Heart right ventricle (tissue), 16 donors: ENCODE measurements at places on chromosomes 7 and 10. TPM values are rescaled to one million over a fixed set of nuclear protein-coding genes. Genes with fewer than 3 reads are reported as not detected.

The FZD1 gene
- total RNA-seq = 14.2 TPM

The SEC61G gene
- 81.4 TPM for total RNA-seq

- no peak for DNase-seq
- H3K27ac ChIP-seq = peak overlapping the region; percentile 57
- H3K4me3 ChIP-seq = peak overlapping the region; percentile 0
- H3K36me3 ChIP-seq = no peaks in the 10 kb centered on the region
- peaks cover 97% of the 10 kb centered on the region for H3K4me1 ChIP-seq
- H3K27me3 ChIP-seq = no peaks in the 10 kb centered on the region
These were observed 30.6 kb downstream of the SMNDC1 start for GRCh38 chr10:110274072-110274627.

- H3K4me1 ChIP-seq = peaks cover 27% of the 10 kb centered on the region
- no peak overlapping the region for H3K27ac ChIP-seq
- DNase-seq = no peak
- no peaks in the 10 kb centered on the region for H3K36me3 ChIP-seq
- H3K4me3 ChIP-seq = no peak overlapping the region
These were observed 68.7 kb downstream of the VWA2 start for GRCh38 chr10:114307731-114308130.

The GLCCI1 gene
- 7.1 TPM for total RNA-seq

DNA sequence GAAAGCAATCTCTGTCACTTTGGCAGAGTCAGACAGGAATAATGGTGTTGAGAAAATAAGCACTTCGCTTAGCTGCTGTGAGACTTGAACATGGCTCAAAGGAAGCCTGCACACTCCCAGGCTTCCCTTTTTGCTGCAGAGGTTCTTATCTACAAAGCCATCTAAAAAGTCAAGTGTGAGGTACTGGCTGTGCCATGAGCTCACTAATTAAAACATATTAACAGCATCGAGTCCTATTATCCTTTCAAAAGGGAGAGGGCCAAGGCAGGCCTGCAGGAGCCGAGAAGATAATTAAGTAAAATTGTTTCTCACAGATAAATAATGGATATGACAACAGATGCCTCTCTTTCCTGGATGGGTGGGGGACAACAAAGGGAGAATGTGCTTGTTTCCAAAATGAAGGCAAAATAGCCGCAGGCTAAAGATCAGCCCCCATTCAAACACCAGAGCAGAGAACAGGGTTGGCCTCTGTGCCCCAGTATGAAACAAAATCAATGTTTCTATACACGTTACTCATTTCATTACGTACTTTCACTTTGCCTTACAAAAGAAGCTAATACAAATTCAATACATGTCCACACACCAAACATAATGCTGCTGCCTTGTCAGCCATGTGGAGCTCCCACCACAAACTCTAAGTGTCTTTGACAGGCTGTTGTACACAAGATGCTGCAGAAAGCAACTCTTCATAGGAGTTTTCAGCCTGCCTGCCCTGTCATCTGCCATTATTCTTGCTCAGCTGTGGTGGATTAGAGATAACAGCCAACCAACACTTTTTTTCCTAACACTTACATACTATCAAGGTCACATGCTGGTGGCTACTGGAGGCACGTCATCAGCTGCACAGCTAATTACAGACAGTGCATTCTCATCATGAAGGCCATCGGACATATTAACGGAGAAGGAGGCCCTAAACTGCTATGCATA, 55.3 kb downstream of the ELAPOR2 start:
- H3K27ac ChIP-seq = peak overlapping the region; percentile 11
- H3K27me3 ChIP-seq = no peaks in the 10 kb centered on the region
- DNase-seq = no peak
- peaks cover 4% of the 10 kb centered on the region for H3K4me1 ChIP-seq

DNA sequence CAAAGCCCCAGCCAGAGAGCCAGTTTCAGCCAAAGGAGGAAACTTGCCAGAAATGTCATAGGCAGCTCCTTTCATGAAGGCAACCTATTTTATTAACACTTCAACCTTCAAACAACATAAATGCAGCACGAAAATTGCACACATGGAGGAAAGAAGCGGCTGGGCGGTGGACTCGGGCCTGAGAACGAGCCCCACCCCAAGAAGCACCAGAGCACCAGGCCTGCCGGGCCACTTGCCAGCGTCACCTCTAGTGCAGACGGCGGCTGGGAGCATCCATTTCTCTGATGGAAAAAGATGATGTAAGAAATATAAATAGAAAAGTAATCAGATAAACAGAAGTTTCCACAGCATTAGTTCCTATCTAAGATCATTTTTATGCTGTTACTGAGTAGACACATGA, 100.0 kb downstream of the TCERG1L start:
- H3K36me3 ChIP-seq = no peaks in the 10 kb centered on the region
- H3K27ac ChIP-seq = no peak overlapping the region
- H3K27me3 ChIP-seq = peaks cover 19% of the 10 kb centered on the region
- no peak for DNase-seq
- H3K4me1 ChIP-seq = no peaks in the 10 kb centered on the region

The ANKRD1 gene
- total RNA-seq = 4,809 TPM

The PHTF2 gene
- 29.1 TPM for total RNA-seq

DNA sequence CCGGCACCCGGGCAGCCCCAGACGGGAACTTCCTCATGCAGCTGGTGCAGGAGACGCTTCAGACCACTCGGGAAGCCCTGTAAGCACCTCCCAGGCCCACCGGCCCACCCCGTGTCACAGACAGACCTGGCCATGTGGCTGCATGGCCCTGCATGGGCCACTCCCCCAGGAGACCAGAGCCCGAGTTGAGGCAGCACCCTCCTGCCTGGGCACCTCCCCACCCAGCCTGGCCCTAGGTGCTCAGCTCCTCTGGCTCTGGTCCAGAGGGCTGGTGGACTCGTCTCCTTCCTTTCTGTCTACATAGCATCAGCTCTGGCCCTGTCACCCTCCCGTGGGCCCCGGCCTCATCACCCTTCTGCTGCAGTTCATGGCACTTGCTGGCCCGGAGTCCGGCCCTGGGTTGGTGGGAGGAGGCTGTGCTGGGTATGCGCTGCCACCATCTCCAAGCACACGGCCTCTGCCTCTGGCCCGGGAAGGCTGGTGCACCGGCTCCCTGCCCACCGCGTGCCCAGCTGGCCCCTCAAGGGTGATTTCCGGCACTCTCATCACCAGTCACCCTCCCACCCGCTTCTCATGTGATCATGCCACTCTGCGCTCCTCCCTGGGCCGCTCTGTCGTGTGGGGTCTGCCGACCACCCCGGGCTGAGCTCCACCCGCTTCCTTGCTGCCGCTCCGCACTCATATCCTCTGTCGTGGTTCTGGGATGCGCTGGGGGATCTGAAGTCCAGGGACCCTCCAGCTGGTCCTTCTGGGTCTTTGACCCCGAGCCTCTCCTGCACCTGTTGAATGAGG, 53.1 kb upstream of the DPYSL4 start:
- no peaks in the 10 kb centered on the region for H3K27me3 ChIP-seq
- H3K4me1 ChIP-seq = no peaks in the 10 kb centered on the region
- no peak overlapping the region for H3K27ac ChIP-seq
- H3K4me3 ChIP-seq = no peak overlapping the region
- no peaks in the 10 kb centered on the region for H3K36me3 ChIP-seq

DNA sequence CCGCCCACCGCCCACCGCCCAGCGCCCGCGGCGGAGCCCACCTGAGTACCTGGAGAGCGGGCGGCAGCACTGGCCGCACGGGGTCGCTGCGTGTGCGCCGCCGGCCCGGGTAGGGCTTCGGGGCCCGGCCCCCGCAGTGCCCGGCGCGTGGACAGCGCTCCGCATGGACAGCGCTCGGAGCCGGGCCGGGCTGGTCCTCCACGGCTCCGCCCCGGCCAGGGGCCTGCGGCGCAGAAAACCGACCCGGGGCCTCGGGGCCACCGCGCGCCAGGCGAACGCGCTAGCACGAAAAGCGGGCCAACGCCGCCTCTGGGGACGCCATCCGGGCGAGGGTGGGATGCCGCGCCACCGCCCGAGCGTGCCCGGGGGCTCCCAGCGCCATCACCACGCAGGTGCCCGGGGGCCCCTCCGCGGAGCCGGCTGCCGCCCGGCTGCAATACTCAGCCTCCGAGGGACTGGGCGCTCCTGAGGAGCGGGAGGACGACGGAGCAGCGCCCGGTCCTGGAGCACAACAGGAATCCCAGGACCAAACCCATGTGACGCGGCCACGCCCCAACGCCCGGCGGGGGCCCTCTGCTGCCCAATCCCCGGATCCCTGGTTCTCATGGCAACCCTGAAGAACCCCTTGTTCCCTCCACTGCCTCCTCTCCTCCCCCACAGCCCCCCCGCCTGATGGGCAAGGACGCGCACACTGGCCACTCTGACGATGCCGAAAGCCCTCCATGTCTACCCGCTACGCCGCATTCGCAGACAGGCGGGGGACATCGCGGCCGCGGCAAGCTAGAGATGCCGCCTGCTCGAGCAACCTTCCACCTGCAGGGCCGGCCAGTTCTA, at the start of gene GRB10:
TSS of gene GRB10 (minus strand) at position 522 of the 834 bp plus-strand sequence. CDS start 50,574 bp downstream, outside the sequence.
- DNase-seq = peak; percentile 37
- H3K27me3 ChIP-seq = no peaks in the 10 kb centered on the region
- H3K27ac ChIP-seq = no peak within 1 kb of the TSS
- H3K36me3 ChIP-seq = no peaks in the 10 kb centered on the region
- H3K4me1 ChIP-seq = peaks cover 69% of the 10 kb centered on the region

- H3K27ac ChIP-seq = peak overlapping the region; percentile 96
- no peaks in the 10 kb centered on the region for H3K36me3 ChIP-seq
- H3K4me3 ChIP-seq = no peak overlapping the region
- DNase-seq = no peak
These were observed 177.3 kb upstream of the ZNF32 start for GRCh38 chr10:43825984-43826383.

DNA sequence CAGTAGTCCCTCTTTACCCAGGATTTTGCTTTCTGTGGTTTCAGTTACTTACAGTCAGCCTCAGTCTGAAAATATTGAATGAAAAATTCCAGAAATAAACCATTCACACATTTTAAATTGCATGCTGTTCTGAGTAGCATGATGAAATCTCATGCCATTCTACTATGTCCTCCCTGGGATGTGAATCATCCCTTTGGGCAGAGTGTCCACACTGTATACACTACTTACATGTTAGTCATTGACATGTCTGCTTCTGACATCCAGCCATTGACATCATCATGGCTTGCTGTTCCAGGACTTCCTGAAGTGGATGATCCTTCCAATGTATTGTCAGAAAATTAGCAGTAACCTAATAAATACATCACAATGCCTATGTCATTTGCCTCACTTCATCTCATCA, 34.6 kb upstream of the MALRD1 start:
- H3K27me3 ChIP-seq = no peaks in the 10 kb centered on the region
- no peak overlapping the region for H3K27ac ChIP-seq
- no peak for DNase-seq
- H3K4me3 ChIP-seq = no peak overlapping the region
- H3K4me1 ChIP-seq = no peaks in the 10 kb centered on the region

DNA sequence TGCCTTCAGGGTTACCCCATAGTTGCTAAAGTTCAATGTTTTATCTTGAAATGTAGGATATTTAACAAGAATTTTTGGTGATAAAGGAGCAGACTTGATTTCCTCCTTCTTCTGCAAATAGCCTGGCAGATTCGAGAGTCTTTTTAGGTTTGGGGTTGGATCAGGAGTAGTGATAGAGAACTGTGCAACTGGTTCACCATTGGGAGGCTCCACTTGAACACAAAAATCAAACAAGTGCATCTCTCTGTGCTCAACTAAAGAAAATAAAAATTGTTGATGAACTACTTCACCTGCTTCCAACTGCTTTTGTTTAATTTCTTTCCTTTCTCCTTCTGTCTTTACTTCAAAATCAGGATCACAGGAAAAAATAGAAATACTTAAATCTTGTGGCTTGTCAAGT, 58.5 kb downstream of the MACC1 start:
- H3K4me1 ChIP-seq = no peaks in the 10 kb centered on the region
- H3K27me3 ChIP-seq = no peaks in the 10 kb centered on the region
- H3K4me3 ChIP-seq = no peak overlapping the region
- H3K27ac ChIP-seq = no peak overlapping the region
- no peak for DNase-seq

DNA sequence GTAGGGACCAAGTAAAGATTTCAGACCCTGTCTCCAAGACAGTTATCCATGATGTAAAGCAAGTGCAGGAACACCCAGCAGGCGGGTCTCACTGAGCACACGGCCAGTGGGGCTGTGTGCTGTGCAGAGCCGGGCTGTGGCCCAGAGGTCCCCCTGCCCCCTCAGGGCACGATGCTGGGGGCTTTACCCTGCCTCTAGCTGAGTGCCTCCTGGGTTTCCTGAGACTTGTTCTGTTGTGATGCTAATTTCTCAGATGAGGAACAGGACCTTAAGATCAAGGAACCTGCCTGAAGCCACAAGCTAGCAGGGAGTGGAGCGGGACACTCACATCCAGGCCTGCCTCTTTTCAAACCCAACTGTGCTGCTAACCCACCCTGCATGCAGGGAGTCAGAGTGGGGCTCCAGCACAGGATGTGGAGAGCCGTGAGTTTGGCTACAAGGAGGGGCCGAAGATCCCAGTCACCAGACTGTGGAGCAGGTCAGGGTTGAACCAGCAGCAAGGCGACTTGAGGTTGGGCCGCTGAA, 76.1 kb upstream of the LYZL2 start:
- no peaks in the 10 kb centered on the region for H3K4me1 ChIP-seq
- H3K27me3 ChIP-seq = no peaks in the 10 kb centered on the region
- no peaks in the 10 kb centered on the region for H3K36me3 ChIP-seq
- no peak for DNase-seq
- H3K4me3 ChIP-seq = no peak overlapping the region
- no peak overlapping the region for H3K27ac ChIP-seq

DNA sequence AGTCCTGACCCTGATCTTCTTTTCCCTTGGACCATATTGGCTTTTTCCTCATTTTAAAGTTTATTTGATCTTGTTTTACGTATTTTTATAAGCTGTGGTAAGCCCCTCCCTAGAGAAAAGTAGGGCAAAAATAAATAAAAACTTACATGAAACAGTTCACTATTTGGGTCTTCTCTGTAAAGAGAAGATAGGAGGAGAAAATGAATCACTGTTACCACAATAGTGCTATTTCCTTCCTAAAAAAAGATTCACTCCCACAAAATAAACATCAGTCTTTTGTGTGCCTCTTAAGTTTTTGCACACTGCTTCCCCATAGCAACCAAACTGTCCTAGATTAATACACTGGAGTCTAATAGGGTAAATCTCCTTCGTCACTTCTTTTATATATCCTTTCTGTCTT, 1.4 kb upstream of the SVIL start:
- H3K27me3 ChIP-seq = no peaks in the 10 kb centered on the region
- peaks cover 38% of the 10 kb centered on the region for H3K4me1 ChIP-seq
- no peak for DNase-seq

The TMEM196 gene
- not detected for total RNA-seq

The STOX1 gene
- not detected for total RNA-seq

The GPR15LG gene
- not detected for total RNA-seq

DNA sequence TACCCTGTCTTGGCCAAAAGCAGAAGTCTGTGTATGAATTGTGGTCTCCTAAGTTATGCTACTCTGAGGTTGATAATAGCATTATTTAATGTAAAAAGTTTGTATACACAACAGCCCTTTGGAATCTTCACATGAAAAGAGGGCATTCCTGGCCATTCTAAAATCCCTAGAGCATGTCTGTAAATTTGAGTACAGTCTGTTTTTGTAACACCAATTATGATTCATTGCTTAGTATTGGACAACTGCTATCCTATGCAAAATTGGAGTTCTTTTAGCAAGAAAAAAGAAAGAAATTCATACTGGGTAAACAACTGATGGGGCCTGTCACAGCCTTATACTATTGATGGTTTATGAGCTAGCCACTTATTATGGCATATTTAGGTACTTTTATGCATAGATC, 10.2 kb downstream of the CUTC start:
- H3K36me3 ChIP-seq = peaks cover 100% of the 10 kb centered on the region
- no peaks in the 10 kb centered on the region for H3K27me3 ChIP-seq
- no peak for DNase-seq
- no peak overlapping the region for H3K4me3 ChIP-seq
- H3K4me1 ChIP-seq = peaks cover 30% of the 10 kb centered on the region
